ENCODE measurements at places on chromosomes 3 and 15.

DNA sequence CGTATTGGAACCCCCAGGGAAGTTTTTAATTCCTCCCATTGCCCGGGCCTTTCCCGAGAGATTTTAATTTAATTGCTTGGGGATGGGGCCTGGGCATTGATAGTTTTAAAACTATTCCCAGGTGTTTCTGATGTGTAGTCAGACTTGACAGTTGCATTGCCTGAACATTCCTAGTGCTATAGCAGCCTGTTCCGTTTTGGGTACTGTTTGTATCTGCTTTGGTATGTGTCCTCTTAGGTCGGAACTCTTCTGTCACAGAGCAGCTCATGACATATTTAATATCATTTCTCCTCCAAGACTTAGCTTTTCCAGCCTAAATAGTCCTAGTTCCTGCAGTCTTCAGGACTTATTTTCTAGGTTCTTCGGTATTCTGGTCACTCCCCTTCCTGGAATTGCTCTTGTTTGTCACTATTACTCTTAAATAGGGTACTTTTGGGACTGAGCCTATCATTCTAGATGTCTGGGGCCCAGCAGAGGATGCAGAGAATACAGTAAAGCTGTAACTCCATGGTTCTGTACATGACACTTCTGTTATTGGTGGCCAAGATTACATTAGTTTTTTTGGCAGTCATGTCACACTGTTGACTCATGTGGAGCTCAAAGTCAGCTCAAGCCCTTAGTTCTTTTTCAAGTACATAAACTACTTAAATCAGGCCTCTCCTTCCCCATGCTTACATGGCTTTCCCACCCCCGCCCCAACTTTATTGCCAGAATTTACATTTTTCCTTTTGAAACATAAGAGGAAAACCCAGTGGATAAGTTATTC lies 81.5 kb downstream of the BBX start:
- no peak for DNase-seq

GRCh38 chr15:74398183-74398582 lies 30.7 kb upstream of the CYP11A1 start:
- DNase-seq, result no peak

GRCh38 chr3:65004306-65004705 lies 316.5 kb upstream of the ADAMTS9 start:
- no peak for DNase-seq

DNA sequence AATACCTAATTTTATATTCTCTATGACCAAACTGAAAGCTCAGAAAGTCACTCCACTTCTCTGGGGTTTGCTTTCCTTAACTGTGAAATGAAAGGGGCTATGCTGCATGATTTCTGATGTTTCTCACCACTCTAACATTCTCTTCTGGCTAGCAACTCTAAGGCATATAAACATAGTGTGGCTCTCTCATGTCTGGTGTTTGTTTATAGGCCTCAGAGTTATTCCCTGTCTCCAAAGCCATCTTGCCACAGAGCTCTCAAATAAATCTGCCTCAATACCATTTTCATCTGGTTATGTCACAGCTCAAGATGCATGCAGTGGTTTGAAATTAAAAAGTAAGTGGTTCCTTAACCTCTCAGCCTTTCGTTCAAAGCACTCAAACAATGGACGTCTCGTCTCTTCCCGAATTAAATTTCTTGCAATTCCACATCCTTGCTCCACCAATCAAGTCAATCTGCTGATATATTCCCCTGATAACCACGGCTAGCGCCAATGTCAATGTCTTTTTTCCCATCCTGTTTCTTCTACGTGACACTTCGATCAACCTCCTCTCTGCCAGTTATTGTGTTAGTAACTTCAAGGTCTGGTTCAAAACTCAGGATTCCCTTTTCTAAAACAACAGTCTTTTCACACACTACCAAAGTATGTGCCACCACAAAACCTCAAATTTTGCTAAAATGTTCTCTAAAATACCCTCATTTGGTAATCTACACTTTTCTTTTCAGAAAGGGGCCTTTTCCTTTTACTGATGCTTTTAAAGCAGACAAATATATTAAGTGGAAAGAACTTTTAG lies 16.0 kb downstream of the TOMM70 start:
- no peak for DNase-seq

- DNase-seq, result no peak
These were observed 5.5 kb downstream of the BMF start for GRCh38 chr15:40102897-40103858.

- no peak for DNase-seq
These were observed 2.2 kb upstream of the FAM240A start for GRCh38 chr3:46609944-46610722.

GRCh38 chr3:140830391-140830790 lies 111.2 kb upstream of the SLC25A36 start:
- no peak for DNase-seq

DNA sequence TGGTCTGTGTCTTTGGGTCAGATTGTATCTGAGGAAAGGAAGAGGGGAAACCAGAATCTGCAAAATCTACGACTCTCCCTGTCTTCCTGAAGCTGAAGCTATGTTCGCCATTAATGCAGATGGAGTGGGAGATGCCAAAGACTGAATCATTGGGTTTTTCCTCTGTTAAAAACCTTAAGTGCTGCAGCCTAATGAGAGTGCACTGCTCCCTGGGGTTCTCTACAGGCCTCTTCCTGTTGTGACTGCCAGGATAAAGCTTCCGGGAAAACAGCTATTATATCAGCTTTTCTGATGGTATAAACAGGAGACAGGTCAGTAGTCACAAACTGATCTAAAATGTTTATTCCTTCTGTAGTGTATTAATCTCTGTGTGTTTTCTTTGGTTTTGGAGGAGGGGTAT lies 24.0 kb downstream of the RMDN3 start:
- DNase-seq, result no peak

DNA sequence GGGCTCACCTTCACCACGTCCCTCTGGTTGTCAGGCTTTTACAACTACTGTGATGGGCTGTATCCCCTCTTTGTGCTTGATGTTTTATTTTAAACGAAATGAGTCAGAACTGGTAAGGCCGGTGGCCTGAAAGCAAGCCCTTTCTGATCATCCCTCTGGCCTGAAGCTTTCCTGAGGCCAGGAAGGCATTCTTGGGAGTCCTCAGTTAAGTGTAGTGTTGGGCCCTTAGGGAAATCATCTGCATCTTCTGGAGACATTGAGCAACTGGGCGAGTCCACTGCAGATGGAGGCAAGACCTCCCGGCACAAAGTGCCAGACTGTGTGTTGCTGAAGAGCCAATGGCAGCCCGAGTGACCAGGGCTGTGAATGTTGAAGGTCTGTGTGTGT lies 33.0 kb upstream of the AMOTL2 start:
- no peak for DNase-seq

GRCh38 chr3:29544701-29545363 lies 264.0 kb downstream of the RBMS3 start:
- no peak for DNase-seq

DNA sequence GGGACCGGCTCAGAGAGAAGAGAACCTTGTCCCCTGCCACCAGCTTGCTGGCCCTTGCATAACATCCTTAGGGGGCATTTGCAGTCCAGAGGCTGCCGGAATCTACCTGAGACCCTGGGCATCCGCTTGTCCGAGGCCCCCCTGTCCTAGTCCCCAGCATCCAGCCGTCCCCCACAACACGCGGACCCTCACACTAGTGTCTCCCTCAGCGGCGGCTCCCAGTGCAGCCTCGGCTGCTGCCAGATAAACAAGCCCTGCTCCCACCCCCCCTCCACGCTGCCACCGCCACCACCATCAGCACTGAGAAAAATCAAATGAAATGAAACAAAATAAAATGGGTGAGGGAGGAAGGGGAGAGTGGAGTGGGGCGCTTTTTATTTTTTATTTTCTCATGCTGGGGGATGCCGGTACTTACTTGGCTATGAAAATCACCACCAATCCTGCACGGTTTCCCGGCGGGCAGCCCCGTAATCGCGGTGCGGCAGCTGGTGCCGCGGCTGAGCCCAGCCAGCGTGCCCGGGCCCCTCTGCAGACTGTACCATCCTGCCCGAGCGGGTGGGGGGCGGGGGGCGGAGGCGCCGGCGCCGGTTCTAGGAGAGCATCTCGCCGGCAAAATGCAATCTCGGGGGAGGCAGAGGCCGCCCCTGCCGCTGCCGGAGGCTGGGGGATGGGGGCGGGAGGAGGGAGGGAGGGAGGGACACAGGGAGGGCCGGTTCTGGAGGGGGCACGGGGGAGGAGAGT lies at the start of gene ATP2B2:
Gene ATP2B2 (minus strand): TSS at position 537 of the 741 bp plus-strand sequence. CDS start 56,043 bp downstream, outside the sequence.
- DNase-seq, result no peak

GRCh38 chr3:37218206-37218605 lies 43.8 kb upstream of the LRRFIP2 start:
- DNase-seq, result no peak

DNA sequence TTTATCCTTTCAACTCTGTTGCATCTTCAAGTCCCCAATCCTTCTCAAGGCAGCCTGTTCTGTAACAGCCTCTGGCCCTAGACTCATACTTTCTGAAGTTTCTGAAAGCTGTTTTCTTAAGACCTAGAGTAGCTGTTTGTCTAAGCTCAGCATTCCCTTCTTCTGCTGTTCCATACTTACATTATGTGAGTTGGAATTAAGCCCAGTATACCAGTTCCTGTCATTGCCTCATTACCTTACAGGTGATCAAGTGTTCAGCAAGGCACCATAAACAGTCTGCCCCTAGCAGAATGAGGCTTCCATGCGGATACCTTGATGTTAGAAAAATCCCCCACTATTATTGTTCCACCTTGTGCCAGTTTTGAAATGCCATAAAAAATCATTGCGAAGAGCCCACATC lies 180.6 kb downstream of the PLCL2 start:
- DNase-seq, result no peak

Data from amniotic stem cell (primary cell).